ENCODE measurements at places on chromosomes 4 and X.

- H3K27me3 ChIP-seq = no peaks in the 10 kb centered on the region
- H3K27ac ChIP-seq = no peak overlapping the region
- no peaks in the 10 kb centered on the region for H3K36me3 ChIP-seq
- H3K4me3 ChIP-seq = no peak overlapping the region
These were observed 38.7 kb downstream of the SLC4A4 start for GRCh38 chr4:71377561-71377960.

DNA sequence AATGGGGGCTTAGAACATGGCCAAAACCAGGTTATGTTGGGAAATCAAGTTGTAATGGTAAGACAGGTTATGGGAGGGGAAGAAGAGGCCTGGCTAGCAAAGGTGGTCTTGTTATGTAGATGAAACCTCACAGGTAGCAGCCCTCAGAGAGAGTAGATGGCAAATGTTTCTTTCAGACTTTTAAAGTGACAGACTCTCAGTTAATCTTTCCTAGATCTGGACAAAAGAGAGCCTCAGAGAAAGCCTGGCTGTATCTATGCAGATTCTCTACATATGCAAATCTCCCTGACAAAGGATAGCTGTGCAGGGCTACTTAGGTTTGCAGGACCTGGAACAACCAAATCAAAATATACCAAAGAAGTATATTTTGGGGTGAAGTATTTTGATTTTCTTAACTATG, 284.1 kb upstream of the AMOT start:
- H3K27ac ChIP-seq = no peak overlapping the region
- no peaks in the 10 kb centered on the region for H3K36me3 ChIP-seq
- no peaks in the 10 kb centered on the region for H3K27me3 ChIP-seq
- H3K4me3 ChIP-seq = no peak overlapping the region
- DNase-seq = no peak

DNA sequence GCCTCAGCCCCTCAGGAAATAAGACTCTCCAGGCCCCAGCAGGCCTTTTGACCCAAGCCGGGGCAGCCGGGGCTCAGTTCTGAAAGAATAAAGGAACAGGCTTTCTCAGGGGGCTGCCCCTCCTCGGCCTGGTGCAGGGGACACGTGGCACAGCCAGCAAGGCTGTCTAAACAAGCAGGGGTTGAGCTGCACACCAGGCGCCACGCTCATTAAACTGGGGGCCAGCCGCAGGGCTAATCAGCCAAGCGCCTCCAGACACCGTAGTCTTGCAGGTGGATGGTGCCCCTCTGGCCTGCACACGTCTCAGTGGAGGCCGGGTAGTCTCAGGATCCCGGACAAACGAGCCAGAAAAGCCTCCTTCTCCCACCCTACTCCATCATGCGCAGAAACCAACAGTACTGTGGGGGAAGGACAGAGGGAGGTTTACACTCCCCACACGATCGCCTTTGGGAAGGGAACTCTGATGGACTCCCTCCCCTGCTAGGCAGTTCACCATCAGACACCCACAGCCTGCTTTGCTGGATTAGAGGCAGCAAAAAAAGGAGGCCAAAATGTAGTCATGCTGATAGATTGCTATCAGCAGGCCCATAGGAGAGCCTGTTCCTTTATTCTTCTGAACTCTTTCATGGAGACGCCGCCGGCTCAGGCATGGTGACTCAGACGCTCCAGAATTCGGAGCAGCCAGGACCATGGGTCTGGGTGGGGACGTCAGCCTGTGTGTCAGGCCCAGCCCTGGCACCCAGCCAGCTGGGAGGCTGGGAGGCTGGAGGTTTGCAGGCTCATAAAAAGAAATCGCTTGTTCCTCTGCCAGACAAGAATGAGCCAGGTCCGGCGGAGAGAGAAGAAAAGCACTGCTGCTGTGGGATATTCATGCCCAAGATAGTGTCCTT, 342.4 kb downstream of the BCOR start:
- H3K27ac ChIP-seq = peak overlapping the region; percentile 63
- H3K36me3 ChIP-seq = no peaks in the 10 kb centered on the region
- no peak overlapping the region for H3K4me3 ChIP-seq
- H3K4me1 ChIP-seq = peaks cover 35% of the 10 kb centered on the region
- H3K27me3 ChIP-seq = no peaks in the 10 kb centered on the region
- DNase-seq = peak; percentile 75

DNA sequence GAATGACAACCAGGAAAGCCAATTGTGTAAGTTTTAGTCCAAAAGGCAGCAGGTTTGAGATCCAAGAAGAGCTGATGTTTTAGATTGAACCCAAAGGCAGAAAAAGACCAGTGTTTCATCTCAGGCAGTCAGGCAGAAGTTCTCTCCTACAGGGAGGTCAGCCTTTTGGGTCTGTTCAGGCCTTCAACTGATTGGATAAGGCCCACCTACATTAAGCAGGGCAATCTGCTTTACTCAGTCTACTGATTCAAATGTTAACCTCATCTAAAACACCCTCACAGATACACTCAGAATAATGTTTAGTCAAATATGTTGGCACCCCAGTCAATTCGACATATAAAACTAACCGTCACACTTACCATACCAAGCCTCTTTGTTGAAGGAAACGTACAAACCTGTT, 134.2 kb upstream of the NEIL3 start:
- no peak for DNase-seq
- no peaks in the 10 kb centered on the region for H3K4me1 ChIP-seq
- no peak overlapping the region for H3K27ac ChIP-seq
- no peaks in the 10 kb centered on the region for H3K27me3 ChIP-seq

DNA sequence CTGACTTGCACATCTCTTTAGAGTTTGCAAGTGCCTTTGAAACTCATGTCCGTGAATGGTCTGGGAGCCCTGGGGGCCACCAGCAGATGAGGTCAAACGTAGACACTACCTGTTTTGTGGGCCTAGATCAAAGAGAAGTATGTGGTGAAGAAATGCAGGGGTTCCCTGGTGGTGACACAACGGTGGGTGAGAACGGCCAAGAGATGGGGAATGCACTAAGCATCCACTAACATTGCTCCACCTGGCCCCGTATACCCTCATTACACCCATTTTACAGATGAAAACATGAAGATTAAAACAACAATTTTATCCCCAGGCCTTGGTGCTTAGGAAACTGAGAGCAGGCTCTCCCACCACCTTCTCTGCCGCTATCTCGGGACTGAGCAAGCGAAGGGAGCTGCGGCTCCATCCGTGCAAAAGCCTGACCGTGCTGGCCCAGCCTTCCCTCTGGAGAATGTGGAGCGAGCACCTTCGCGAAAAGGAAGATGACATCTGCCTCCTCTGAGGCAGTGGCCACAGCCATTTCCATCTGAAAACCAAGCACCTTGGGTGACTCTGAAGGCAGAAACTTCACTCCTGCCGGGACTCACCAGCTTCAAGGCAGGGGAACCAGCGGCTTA, 91.9 kb downstream of the EVC2 start:
- no peaks in the 10 kb centered on the region for H3K27me3 ChIP-seq
- no peaks in the 10 kb centered on the region for H3K4me1 ChIP-seq
- no peak overlapping the region for H3K4me3 ChIP-seq
- peaks cover 18% of the 10 kb centered on the region for H3K36me3 ChIP-seq

- DNase-seq = no peak
- peaks cover 33% of the 10 kb centered on the region for H3K4me1 ChIP-seq
- no peaks in the 10 kb centered on the region for H3K27me3 ChIP-seq
- no peak overlapping the region for H3K4me3 ChIP-seq
These were observed 189.8 kb upstream of the ANK2 start for GRCh38 chr4:112859456-112860184.

GRCh38 chr4:155762334-155762733, 3.5 kb downstream of the GUCY1B1 start:
- no peaks in the 10 kb centered on the region for H3K36me3 ChIP-seq
- peaks cover 39% of the 10 kb centered on the region for H3K4me1 ChIP-seq
- DNase-seq = no peak
- no peaks in the 10 kb centered on the region for H3K27me3 ChIP-seq

DNA sequence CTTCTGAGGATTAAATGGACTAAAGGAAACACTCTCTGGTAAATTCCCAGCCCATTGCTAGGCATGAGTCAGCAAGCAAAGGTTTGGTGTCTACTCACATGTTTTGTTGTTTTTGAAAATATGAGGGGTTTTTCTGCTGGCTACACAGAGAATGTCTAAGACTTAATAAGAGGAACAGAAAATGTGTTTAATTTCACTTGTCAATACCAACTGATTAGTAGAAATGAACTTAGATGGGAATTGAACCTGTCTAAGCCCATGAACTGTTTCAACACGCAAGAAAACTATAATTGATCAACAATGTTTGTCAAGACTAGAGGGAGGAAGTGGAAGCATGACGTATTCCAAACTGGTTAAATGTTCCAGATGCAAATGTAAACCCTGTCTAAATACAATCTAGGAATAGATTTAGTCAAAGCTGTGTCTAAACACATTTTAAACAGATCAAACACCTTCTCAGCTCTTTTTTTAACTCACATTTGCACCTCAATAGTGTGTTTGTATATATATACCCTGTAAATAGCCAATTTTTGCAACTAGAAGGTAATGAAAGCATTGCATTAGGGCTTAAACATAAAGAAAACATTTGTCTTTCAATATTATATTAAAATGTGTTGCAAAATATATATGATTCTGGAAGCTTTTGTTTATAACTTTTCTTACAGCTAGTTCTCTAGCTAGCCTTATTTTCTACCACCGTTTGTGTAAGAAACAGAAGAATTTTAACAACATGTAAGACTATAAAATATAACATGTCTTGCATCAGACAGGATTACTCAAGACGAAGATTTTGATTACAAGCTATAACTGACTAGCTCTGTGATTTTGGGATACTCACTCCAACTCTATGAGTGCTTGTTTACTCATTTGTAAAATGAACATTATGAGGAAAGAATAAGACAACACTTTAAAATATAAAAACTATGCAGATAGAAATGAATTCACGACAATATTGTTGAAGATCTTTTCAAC, 607.8 kb downstream of the FSTL5 start:
- H3K4me3 ChIP-seq = no peak overlapping the region
- DNase-seq = no peak
- no peaks in the 10 kb centered on the region for H3K27me3 ChIP-seq
- H3K27ac ChIP-seq = no peak overlapping the region
- H3K4me1 ChIP-seq = no peaks in the 10 kb centered on the region

All from left ventricle myocardium inferior (tissue), 1 donor.